ENCODE measurements at places on chromosomes 4 and X. TPM values are rescaled to one million over a fixed set of nuclear protein-coding genes. Genes with fewer than 3 reads are reported as not detected.

DNA sequence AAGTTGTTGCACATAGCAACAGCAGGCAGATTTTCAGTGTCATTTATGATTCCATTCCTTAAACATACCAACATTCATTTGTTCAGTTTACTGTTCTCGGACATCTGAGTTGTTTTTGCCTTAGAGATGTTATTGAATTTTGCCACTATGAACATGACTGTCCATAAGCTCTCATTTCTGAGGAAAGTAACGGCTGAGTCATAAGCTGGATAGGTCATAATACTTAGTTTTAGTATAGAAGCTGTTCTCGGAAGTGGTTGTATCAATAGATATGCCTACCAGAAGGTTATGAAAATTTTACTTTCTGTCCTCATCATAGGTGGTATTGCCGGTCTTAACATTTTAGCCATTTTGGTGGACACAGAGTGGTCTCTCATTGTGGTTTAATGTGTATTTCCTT is 157.1 kb upstream of the CLNK start:
- H3K27ac ChIP-seq: no peak overlapping the region
- no peak overlapping the region for H3K4me3 ChIP-seq
- no peaks in the 10 kb centered on the region for H3K36me3 ChIP-seq
- no peaks in the 10 kb centered on the region for H3K27me3 ChIP-seq
- DNase-seq: no peak
- H3K4me1 ChIP-seq: no peaks in the 10 kb centered on the region

DNA sequence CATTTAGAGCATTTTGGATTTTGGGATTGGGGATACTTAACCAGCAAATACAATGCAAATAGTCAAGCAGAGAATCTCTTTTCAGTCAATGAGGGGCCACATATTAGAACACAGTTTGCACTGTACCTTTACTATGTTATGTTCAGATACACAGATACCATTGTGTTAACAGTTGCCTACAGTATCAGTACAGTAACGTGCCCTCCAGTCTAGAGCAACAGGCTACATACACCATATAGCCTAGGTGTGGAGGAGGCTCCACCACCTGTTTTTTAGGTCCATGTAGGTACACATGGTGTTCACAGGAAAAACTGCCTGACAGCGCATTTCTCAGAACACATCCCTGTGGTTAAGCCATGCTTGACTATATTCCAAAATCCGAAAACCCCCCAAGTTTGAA is 9.1 kb downstream of the GRPEL1 start:
- no peak overlapping the region for H3K4me3 ChIP-seq
- DNase-seq: no peak
- peaks cover 52% of the 10 kb centered on the region for H3K36me3 ChIP-seq
- H3K4me1 ChIP-seq: no peaks in the 10 kb centered on the region

DNA sequence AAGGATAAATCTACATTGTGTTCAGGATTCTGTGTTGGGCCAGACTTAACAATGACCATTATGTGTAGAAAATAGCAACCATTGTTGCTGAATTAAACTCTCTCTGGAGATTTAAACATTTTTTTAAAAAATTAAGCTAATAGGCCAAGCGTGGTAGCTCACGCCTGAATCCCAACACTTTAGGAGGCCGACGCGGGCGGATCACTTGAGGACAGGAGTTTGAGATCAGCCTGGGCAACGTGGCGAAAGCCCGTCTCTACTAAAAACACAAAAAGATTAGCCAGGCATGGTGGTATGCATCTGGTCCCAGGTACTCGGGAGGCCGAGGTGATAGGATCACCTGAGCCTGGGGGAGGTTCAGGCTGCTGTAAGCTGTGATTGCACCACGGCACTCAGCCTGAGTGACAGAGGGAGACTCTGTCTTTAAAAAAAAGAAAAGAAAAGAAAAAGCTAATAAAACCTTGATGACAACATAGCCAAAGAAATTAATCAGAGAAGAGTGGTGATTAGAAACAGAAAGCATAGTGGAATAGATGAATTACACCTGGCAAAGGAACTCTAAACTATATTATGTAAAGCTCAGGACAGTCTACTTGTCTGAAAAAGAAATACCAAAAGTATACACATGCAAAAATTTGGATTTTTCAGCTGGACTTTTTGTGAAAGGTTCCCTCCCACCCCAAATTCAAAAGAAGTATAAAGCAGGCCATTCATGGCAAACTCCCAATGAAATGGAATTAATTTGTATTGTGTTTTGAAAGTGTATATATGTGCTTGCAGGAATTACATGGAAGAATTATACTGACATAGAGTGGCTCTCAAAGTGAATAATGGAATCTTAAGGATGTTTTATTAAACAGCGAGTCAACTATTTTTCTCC is 21.9 kb downstream of the PLS3 start:
- H3K36me3 ChIP-seq: no peaks in the 10 kb centered on the region
- peak; percentile 19 for DNase-seq
- peaks cover 34% of the 10 kb centered on the region for H3K27me3 ChIP-seq
- H3K4me3 ChIP-seq: no peak overlapping the region

GRCh38 chr4:38306482-38307071 is 346.4 kb downstream of the PTTG2 start:
- no peaks in the 10 kb centered on the region for H3K4me1 ChIP-seq
- no peak overlapping the region for H3K4me3 ChIP-seq
- no peaks in the 10 kb centered on the region for H3K27me3 ChIP-seq
- no peak for DNase-seq
- H3K36me3 ChIP-seq: no peaks in the 10 kb centered on the region

- H3K27me3 ChIP-seq: no peaks in the 10 kb centered on the region
- no peak for DNase-seq
- H3K4me1 ChIP-seq: no peaks in the 10 kb centered on the region
- H3K27ac ChIP-seq: no peak overlapping the region
- no peaks in the 10 kb centered on the region for H3K36me3 ChIP-seq
Observed at GRCh38 chr4:106569146-106570031, 200.8 kb upstream of the GIMD1 start.

- no peaks in the 10 kb centered on the region for H3K27me3 ChIP-seq
- no peaks in the 10 kb centered on the region for H3K36me3 ChIP-seq
- H3K4me1 ChIP-seq: no peaks in the 10 kb centered on the region
- no peak overlapping the region for H3K27ac ChIP-seq
- no peak overlapping the region for H3K4me3 ChIP-seq
Observed at GRCh38 chrX:81615979-81616378, 414.1 kb downstream of the SH3BGRL start.

GRCh38 chr4:100985576-100985975 is 361.8 kb downstream of the PPP3CA start:
- no peaks in the 10 kb centered on the region for H3K36me3 ChIP-seq
- no peak overlapping the region for H3K27ac ChIP-seq
- H3K4me3 ChIP-seq: no peak overlapping the region
- DNase-seq: no peak
- no peaks in the 10 kb centered on the region for H3K27me3 ChIP-seq

DNA sequence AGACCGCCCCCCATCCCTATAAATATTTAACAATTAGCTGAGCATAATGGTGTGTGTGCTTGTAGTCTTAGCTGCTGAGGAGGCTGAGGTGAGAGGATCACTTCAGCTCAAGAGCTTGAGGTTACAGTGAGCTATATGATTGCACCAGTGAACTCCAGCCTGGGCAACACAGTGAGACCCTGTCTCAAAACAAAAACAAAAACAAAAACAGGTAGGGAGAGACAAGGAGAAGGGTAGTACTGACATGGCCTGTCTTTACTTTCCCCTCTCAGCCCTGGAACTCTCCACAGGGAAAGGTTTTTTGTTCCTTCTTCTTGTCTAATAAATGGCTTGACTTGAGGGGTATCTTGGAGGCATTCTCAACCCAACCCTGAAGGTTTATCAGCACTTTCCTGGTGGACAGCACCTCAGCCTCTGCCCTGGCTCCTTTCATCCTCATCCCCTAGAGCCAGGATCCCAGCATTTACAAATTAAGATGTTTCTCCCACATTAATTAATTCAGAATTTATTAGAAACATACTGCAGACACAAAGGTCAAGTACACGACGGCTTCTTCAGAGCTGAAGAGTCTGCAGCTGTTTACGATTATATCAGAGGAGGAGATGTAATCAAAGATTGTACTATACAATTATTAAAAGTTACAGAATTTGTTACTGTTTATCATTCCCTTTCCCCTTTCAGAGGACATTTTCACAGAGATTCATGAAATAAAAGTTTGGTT is 131.8 kb downstream of the AFF1 start:
- H3K36me3 ChIP-seq: peaks cover 5% of the 10 kb centered on the region
- no peak overlapping the region for H3K4me3 ChIP-seq
- H3K27me3 ChIP-seq: no peaks in the 10 kb centered on the region
- no peak for DNase-seq
- H3K4me1 ChIP-seq: peaks cover 14% of the 10 kb centered on the region

DNA sequence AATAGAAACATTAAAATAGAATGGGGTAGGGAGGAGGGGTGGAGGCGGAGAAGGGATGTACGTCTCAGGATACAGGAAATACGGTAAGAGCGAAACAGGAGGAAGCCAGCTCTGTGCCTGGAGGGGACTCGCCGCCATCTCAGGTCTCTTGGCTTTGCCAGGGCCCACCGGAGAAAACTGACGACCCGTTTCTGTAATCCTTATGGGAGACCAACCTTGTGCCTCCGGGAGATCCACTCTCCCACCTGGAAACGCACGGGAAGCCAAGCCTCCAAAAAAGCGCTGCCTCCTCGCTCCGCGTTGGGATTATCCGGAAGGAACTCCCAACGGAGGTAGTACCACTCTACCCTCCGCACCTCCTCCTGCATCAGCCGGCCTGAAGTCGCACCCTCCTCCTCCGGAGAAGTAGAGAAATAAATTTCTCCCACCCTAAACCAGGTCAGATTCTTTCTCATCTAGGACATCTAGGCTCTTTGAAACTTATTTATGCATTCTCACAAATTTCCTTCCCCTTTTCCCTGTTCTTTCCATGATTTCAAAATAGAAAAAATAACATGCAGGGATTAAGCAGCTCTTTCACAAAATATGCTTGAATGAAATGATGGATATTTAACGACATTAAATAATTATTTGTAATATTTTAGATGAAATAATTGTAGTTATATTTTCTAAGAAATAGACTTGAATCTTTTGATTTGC is at the start of gene NBDY:
TSS of gene NBDY (plus strand) at position 92 of the 699 bp plus-strand sequence. CDS start at position 203, 111 bp downstream.
- H3K27ac ChIP-seq: peak within 1 kb of the TSS; percentile 92
- peak; percentile 42 for DNase-seq
- H3K36me3 ChIP-seq: no peaks in the 10 kb centered on the region
- no peaks in the 10 kb centered on the region for H3K4me1 ChIP-seq
- H3K27me3 ChIP-seq: peaks cover 19% of the 10 kb centered on the region
- H3K4me3 ChIP-seq: peak within 1 kb of the TSS; percentile 54

DNA sequence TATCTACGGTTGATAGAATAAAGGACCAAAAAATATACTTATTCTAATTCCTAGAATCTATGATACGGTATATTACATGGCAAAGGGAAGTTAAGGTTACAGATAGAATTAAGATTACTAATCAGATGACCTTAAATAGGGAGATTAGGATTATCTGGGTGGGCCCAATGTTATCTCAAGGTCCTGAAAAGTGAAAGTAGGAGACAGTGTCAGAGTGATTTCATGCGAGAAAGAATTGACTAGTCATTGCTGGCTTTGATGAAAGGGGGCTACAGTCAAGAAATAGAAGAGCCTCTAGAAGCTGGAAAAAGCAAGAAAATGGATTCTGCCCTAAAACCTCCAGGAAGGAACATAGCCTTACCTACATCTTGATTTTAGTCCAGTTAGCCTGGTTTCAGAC is 176.9 kb upstream of the PPP1R2C start:
- H3K27ac ChIP-seq: no peak overlapping the region
- H3K36me3 ChIP-seq: no peaks in the 10 kb centered on the region
- no peak for DNase-seq
- no peak overlapping the region for H3K4me3 ChIP-seq

GRCh38 chr4:104073229-104073628 is 353.4 kb upstream of the TACR3 start:
- no peak overlapping the region for H3K4me3 ChIP-seq
- no peaks in the 10 kb centered on the region for H3K4me1 ChIP-seq
- H3K27ac ChIP-seq: no peak overlapping the region
- no peaks in the 10 kb centered on the region for H3K27me3 ChIP-seq
- H3K36me3 ChIP-seq: no peaks in the 10 kb centered on the region
- DNase-seq: no peak

The ABLIM2 gene
- 6.5 TPM for polyA plus RNA-seq

- H3K27me3 ChIP-seq: no peaks in the 10 kb centered on the region
- H3K4me1 ChIP-seq: peaks cover 4% of the 10 kb centered on the region
- no peak for DNase-seq
- peak overlapping the region; percentile 27 for H3K27ac ChIP-seq
- peaks cover 2% of the 10 kb centered on the region for H3K36me3 ChIP-seq
Observed at GRCh38 chr4:87502580-87503238, 26.5 kb downstream of the SPARCL1 start.

- no peaks in the 10 kb centered on the region for H3K36me3 ChIP-seq
- H3K27me3 ChIP-seq: no peaks in the 10 kb centered on the region
- no peak overlapping the region for H3K4me3 ChIP-seq
- peak; percentile 72 for DNase-seq
- no peak overlapping the region for H3K27ac ChIP-seq
Observed at GRCh38 chr4:10007793-10008608, 13.3 kb downstream of the SLC2A9 start.

The DUSP9 gene
- 0.10 TPM for polyA plus RNA-seq

The BANK1 gene
- 7.5 TPM for polyA plus RNA-seq

GRCh38 chrX:19625612-19626011 is 110.3 kb upstream of the MAP3K15 start:
- no peak for DNase-seq
- H3K27me3 ChIP-seq: no peaks in the 10 kb centered on the region
- no peaks in the 10 kb centered on the region for H3K4me1 ChIP-seq
- no peak overlapping the region for H3K27ac ChIP-seq
- no peaks in the 10 kb centered on the region for H3K36me3 ChIP-seq

DNA sequence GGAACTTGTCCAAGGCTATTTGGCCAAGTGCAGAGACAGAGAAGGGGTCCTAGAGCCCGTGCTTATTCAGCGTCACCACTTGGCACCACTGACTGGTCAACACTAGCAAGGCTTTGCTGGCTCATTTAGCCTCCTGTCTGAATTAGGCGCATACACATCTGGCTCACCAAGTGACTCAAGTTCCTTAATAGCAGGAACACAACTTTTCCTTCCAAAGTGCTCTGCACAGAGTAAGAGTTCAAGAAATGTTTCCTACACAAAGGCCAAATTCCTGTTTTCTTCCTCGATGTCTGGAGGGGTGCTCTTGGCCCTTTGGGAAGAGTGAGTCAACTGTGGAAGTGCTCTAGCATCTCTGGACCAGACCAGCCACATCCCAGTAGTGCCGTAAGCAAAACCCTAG is 26.8 kb upstream of the CENPU start:
- no peaks in the 10 kb centered on the region for H3K27me3 ChIP-seq
- peaks cover 3% of the 10 kb centered on the region for H3K36me3 ChIP-seq
- no peak overlapping the region for H3K4me3 ChIP-seq
- H3K4me1 ChIP-seq: no peaks in the 10 kb centered on the region

All from lung (tissue), 17 donors.